ENCODE measurements at places on chromosomes 6 and 20.

- no peak for DNase-seq
Observed at GRCh38 chr6:88494401-88495140, 328.4 kb upstream of the CNR1 start.

DNA sequence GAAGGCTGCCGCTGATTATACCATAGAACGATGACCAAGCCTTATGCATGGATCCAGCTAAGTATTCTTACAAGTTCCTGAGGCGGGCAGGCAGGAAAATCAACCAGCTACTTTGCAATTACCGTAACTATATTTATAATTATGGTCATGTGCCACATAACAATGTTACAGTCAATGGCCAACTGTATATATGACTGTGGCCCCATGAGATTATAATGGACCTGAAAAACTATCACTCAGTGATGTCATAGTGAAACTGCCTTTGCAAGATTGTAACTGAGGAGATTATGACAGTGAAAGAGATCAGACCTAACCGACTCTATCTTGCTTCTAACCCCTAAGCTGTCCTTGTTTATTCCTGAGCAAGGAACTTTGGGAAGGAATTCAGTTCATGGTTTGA lies 33.1 kb upstream of the FAM135A start:
- no peak for DNase-seq

- DNase-seq, result no peak
Observed at GRCh38 chr6:73690056-73690455, 5.9 kb upstream of the CD109 start.

GRCh38 chr6:62236784-62237183 lies 49.2 kb downstream of the KHDRBS2 start:
- DNase-seq, result no peak

- DNase-seq, result no peak
Observed at GRCh38 chr6:11155589-11155988, 44.1 kb upstream of the ERVFRD-1 start.

- DNase-seq, result no peak
Observed at GRCh38 chr6:151630387-151630786, 136.6 kb downstream of the CCDC170 start.

- peak; percentile 78 for DNase-seq
Observed at GRCh38 chr6:31901415-31901952, 402 bp downstream of the ZBTB12 start.

- DNase-seq, result no peak
Observed at GRCh38 chr20:40679184-40679583, 9.9 kb downstream of the MAFB start.

DNA sequence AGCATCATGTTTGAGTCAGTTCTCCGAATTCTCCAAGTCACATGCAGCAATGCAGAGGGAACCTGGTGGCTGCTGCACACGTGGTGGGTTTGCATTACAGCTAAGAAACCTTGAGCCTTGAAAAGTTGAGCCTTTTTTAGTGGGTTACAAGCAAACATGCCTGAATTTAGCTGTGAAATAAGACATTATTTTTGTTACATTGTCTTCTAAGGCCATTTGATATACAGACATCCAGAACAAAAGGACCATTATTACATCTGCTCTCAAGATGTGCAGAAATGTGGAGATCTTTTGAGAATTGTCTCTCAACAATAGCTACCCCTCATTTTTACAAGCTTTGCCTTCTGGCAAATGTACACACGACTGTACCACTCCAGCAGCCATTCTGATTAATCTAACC lies 720.5 kb upstream of the SLC35B3 start:
- DNase-seq, result no peak

DNA sequence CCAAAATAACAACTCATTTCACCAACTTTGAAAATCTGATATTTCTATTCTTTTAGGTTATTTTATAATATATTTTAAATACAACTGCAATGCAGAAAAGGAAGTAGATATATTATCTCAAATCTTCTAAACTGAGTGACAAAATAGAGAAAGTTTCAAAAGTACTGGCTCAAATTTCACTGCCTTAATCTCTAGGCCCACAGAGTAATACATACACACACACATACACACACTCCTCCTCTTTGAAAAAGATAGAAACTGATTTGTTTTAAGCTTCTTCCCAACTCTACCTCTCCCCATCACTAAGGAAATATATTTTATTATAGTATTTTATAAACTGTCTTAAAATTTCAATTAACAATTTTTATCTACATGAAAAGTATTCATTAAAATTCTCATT lies 36.2 kb downstream of the ARHGAP18 start:
- no peak for DNase-seq

DNA sequence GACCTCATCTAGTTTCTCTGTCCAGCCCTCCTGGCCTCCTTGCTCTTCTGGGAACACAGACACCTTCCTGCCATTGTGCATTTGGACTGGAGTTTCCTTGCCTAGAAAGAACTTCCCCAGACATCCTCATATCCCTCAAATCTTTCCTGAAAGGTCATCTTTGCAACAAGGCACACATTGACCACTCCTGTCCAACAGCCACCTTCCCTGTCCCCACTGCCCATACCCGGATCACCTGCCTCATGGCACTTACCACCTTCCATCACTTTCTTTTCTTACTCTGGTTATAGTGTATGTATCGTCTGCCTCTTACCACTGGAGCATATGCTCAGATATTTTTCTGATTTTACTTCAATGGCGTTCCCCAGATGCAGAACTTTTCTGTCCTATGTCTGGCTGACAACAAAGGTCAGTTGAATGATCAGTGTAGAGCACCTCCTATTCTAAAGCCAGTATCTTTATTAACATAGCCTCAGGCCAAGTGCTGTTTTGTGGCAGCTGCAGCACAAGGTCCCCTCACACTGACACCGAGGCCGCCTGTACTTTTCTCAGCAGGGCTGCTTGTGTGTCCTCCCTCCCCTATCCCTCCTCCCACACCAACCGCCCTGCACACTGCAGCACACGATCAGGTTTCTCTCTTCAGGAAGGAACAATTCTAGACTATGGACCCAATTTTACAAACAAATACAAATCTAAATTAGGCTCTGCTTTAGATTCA lies 4.1 kb downstream of the HLA-C start:
- DNase-seq, result peak; percentile 96

- no peak for DNase-seq
Observed at GRCh38 chr20:48584391-48585060, 243.3 kb downstream of the PREX1 start.

GRCh38 chr6:43391440-43392031 lies 22.1 kb upstream of the ZNF318 start:
- no peak for DNase-seq

- no peak for DNase-seq
Observed at GRCh38 chr6:37862430-37862829, 42.9 kb downstream of the ZFAND3 start.

- DNase-seq, result no peak
Observed at GRCh38 chr6:15622045-15622740, 40.6 kb downstream of the DTNBP1 start.

DNA sequence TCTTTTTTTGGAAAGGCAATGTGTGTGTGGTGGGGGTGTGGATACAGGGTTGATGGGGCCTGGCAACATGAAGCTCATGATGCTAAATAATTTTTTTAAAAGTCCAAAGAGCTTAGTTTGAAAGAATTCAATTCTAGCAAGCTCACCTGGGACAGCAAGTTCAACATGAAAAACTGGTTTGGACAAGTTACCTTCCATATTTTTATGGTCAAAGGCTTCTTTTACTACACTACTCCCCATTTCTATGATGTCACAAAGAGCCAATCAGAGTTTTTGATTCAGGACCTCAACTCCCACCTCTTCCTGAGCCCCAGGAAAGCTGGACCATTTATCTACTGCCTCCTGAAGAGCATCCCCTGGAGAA lies 66.1 kb upstream of the CTNNBL1 start:
- DNase-seq, result peak; percentile 45

- DNase-seq, result no peak
Observed at GRCh38 chr6:134026597-134026996, 25.8 kb downstream of the SLC2A12 start.

DNA sequence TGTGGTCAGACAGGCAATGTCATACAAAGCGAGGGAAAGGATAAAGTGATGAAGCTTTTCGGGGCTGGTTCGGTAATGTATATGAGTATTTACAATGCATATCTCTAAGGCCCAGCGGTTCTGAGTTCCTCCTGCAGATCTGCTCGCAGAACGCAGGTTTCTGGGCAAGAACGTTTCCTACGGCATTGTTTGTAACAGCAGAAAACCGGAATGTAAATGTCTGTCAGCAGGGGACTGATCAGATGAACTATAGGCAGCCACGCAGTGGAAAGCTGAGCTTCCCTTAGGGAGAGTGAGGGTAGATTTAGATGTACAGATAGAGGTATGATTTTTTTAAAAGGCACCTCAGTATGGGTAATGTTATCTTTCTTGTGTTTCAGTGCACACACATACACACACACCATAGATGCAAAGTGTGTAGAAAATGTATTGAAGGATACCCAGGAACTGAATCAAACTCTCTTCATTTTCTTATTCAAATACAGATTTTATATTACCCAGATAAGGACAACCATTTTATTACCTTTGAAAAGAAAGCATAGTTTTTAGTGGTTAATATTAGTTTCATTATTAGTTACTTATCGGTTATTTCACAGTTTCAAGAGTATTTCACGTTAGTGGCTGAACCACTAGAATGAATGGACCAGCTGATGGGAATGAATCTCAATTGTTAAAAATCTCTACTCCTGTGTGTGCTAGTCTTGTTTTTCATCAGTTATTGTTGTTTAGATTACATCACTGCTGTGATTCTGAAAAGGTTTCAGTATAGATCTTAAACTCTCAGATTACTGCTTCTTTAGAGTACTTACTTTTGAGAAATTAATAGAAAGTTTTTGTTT lies 56.2 kb downstream of the SNX9 start:
- peak; percentile 38 for DNase-seq

- peak; percentile 24 for DNase-seq
Observed at GRCh38 chr6:148530394-148530953, 187.8 kb downstream of the SASH1 start.

- DNase-seq, result peak; percentile 79
Observed at GRCh38 chr20:43183536-43184070, 6.1 kb downstream of the PTPRT start.

- peak; percentile 14 for DNase-seq
Observed at GRCh38 chr6:150622941-150623874, 23.5 kb downstream of the PLEKHG1 start.

- no peak for DNase-seq
Observed at GRCh38 chr6:136880748-136881460, 41.2 kb upstream of the SLC35D3 start.

GRCh38 chr6:134909701-134910592 lies 40.0 kb downstream of the ALDH8A1 start:
- no peak for DNase-seq

DNA sequence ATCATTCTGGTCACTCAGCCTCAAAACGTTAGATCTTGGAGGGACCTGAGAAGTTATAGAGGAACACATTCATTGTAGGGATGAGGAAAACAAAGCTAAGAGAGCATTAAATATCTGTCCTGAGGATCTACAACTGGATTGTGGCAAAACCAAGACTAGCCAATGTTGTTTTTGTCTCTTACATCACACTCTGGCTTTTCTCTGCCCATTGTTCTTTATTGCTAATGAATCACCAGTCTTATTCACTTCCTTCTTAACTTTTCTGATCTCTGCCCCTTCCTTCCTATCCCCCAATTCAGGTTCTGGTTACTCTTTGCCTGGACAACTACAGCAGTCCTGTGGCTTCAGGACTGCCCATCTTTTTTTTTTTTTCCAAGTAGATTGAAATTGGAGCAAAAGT lies 57.0 kb upstream of the PREP start:
- no peak for DNase-seq

GRCh38 chr6:166932116-166932515 lies 24.2 kb downstream of the RNASET2 start:
- DNase-seq, result no peak

- DNase-seq, result no peak
Observed at GRCh38 chr20:19349879-19350278, 137.4 kb downstream of the SLC24A3 start.

DNA sequence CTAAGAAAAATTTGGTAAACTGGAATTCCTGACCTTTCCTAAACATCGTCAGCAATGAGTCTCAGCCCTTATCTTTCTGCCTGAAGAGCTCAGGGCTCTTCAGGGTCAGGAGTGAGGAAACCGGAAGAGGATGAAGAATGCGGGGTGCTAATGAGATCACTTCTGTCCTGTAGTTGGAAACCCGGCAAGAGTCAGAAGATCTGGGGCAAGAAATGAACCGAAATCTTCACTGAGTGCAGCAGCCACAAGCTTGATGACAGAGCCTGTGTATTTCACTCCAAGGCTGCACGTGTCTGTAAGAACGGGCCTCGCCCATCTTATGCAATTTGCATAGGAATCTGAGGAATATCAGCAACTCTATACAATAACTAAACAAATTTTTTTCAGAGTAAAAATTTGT lies 60.4 kb upstream of the QKI start:
- DNase-seq, result no peak

GRCh38 chr20:1565461-1565860 lies 8.0 kb upstream of the SIRPD start:
- no peak for DNase-seq

- no peak for DNase-seq
Observed at GRCh38 chr6:113137426-113137825, 719.7 kb upstream of the MARCKS start.

DNA sequence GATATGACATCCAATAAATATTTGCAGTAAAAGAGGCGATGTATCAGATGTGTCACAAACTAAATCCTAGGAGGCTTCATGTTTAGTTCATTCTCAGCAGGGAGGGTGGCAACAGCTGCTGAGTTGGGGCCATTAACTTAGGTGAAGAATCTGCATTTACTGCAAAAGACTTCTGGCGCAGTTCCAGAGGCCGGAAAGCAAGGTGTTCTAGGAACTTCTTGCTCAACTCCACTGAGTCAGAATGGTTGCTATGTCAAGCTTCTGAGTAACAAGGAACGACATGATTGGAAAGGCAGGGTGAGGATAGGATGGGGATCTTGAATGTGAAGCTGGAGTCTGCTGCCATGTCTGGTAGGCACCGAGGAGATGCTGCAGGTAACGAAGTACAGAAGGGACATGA lies 11.7 kb downstream of the ADNP start:
- DNase-seq, result no peak

GRCh38 chr6:39980839-39981580 lies 46.7 kb upstream of the MOCS1 start:
- DNase-seq, result peak; percentile 72

DNA sequence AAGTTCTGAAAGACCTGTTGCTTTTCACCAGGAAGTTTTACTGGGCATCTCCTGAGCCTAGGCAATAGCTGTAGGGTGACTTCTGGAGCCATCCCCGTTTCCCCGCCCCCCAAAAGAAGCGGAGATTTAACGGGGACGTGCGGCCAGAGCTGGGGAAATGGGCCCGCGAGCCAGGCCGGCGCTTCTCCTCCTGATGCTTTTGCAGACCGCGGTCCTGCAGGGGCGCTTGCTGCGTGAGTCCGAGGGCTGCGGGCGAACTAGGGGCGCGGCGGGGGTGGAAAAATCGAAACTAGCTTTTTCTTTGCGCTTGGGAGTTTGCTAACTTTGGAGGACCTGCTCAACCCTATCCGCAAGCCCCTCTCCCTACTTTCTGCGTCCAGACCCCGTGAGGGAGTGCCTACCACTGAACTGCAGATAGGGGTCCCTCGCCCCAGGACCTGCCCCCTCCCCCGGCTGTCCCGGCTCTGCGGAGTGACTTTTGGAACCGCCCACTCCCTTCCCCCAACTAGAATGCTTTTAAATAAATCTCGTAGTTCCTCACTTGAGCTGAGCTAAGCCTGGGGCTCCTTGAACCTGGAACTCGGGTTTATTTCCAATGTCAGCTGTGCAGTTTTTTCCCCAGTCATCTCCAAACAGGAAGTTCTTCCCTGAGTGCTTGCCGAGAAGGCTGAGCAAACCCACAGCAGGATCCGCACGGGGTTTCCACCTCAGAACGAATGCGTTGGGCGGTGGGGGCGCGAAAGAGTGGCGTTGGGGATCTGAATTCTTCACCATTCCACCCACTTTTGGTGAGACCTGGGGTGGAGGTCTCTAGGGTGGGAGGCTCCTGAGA lies at the start of gene HFE:
Gene HFE, plus strand, starts transcription at position 146 of the 832 bp plus-strand sequence. Its CDS starts 12 bp downstream, at position 158.
- DNase-seq, result no peak

Data from NCI-H526 (cell line).